RWPE1 (cell line): ENCODE measurements at places on chromosomes 16 and 17.

GRCh38 chr17:66448026-66448639, 145.7 kb downstream of the PRKCA start:
- no peak for DNase-seq

GRCh38 chr16:28951410-28951943, 740 bp downstream of the NFATC2IP start:
- DNase-seq: peak; percentile 46

GRCh38 chr16:19886073-19886941, 1.7 kb upstream of the GPRC5B start:
- peak; percentile 59 for DNase-seq

- no peak for DNase-seq
These were observed 16.5 kb upstream of the ZC3H18 start for GRCh38 chr16:88553739-88554138.

GRCh38 chr17:51079049-51079448, 41.6 kb downstream of the SPAG9 start:
- DNase-seq: peak; percentile 20

- DNase-seq: no peak
These were observed 32.0 kb upstream of the ENDOV start for GRCh38 chr17:80382956-80383355.

GRCh38 chr17:72465191-72466024, 344.6 kb downstream of the SOX9 start:
- DNase-seq: peak; percentile 91

DNA sequence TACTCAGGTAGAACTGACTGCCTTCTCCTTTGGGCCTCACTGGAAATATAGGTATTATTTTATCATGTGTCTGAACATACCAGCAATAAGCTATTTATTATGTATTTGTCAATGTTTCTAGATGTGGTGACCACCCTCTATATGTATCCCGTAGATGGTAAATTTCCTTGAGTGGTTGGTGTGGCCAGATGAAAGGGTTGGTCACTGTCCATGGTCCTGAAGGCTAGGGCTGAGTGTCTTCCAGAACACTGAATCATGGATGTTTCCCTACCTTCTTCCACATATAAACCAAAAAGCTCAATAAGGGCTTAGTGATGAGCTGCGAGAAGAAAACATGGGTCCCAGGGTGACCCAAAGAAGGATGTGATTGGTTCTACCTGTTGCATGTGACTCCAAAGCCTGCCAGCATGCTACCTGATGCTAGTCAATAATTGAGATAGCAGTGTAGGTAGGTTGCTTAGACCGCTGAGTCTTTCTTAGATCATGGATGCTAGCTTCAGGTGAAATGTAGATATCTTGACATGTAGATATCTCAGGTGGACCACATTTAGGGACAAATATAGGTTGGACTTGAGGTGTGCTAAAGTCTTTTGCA, 150.3 kb downstream of the ASIC2 start:
- DNase-seq: peak; percentile 59

GRCh38 chr16:81843243-81843582, 64.1 kb downstream of the PLCG2 start:
- DNase-seq: no peak

DNA sequence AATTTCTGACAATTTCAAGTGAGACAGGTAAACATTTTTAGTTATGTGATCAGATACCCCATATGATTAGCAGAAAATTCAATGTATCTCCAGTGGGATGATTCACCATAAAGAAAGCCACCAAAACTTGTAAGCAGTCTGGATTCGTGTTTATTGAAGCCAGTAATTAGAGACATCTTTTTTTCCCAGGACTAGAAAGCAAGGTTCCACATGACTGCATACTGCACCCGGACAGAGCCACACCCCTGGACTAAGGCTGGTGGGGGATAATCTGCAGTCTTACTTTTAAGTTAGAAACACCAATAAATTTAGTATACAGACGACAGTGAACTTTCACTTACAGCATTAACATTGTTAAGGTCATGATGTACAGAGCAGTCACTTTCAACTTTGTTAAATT, 24.2 kb upstream of the CMTM4 start:
- DNase-seq: no peak

GRCh38 chr16:70380248-70380918, 33.7 kb downstream of the DDX19A start:
- peak; percentile 67 for DNase-seq

DNA sequence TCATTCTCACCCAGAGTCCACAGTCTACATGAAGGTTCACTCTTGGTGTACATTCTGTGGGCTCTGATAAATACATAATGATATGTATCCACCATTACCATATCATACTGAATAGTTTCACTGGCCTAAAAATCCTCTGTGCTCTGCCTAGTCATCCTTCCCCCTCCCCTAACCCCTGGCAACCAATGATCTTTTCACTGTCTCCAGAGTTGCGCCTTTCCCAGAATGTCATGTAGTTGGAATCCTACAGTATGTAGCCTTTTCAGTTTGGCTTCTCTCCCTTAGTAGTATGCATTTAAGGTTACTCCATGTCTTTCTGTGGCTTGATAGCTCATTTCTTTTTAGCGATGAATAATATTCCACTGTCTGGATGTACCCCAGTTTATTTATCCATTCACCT, 101.3 kb downstream of the NOG start:
- no peak for DNase-seq

DNA sequence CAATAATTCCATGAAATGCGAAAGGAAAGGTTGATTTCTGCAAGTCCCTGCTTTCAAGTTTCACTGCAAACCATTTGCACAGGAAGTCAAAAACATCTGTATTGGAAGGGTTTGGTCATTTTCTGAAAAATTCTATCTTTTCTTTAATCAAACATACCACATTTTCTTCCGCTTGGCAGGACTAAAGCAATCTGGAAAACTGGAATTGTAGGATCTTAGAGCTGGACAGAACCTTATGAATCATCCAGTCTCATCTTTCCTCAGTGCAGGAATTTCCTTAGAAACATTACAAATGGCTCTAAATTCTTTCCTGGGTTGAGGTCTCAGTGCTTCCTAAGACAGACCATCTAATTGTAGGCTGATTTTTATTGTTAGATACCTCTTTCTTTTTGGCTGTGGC, 111.5 kb upstream of the ELAC2 start:
- DNase-seq: no peak

DNA sequence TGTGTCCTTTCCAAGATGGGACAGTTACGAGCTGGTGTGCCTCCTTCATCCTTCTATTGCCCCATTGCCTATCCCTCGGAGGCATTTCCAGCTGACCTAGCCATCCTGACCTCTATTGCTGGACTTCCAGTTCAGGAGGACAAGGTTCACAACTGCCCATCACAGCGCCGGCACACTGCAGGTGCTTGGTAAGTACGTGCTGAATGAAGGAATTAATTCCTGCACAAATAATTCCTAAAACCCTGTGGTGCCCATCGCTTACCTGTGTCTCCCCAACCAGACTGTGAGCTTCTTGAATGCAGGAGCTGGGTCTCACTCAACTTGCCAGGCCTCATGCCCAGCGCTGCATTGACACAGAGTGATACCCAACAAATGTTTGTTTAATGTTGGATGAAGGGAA, 13.0 kb downstream of the ALOX15B start:
- DNase-seq: no peak

- DNase-seq: peak; percentile 16
These were observed 27.4 kb upstream of the CACNA1H start for GRCh38 chr16:1125471-1125870.

- DNase-seq: peak; percentile 41
These were observed 47.7 kb downstream of the CFDP1 start for GRCh38 chr16:75385507-75386152.

DNA sequence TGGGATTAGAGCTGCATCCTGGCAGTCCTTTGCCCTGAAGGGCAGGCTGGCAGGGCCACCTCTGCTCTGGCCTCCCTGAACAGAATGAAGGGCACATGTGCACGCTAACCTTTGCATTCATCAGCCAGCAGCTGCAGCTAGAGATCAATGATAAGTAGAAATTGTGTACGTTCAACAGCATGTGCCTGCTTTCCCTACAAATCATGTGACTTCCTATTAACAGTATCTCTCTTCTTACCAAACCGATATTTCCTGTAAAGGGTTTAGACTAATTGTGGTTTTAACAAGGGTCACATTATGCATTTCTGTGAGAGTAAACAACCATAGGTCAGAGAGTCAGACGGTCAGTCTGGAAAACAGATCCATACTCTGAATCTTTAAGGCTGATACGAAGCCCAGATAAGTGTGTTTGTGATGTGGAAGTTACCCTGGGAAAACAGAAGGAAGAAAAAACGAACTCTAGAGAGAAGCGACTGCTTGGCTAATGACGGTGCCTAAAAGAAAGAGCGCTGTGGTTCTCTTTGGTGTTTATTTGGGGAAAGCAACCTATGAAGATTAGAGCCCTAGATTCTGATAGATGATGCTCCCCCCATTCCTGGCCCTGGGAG, 219.4 kb downstream of the MAF start:
- no peak for DNase-seq

GRCh38 chr17:28427371-28427770, 21.4 kb upstream of the SLC46A1 start:
- no peak for DNase-seq

DNA sequence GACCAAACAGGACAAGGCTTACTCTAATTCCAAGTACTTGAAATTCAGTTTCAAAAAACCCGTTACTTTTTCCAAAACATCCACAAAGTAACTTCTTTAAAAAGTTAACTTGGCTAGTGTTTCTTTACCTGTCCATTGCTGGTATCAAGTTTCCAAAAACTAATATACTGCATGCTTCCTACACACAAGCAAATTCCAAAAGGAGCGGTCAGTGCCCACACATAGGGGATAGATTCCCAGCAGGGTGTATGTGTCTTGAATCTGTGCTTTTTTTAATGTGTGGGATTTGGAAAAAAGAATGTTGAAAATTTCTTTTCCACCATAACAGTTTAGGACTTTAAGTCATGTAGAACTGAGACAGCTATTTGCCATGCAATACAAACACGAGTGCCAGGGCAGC, 367.8 kb upstream of the SOX9 start:
- no peak for DNase-seq

DNA sequence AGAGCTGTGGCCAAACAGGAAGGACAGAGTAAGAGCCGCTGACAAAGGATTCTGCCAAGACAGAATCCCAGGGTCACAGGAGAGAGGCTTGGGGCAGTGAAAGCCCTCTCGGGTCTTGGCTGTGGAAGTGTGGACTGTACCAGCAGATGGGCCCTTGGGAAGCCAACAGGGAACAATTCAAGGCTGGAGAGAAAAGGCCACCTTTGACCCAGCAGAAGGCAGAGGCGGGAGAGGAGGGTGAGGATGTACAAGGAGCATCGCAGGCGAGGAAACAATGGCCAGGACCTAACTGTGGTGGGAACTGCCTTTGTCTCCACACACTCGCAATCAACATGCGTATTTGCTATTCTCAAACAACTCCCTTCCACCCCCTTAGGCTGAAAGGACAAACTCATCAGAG, 15.7 kb downstream of the CARHSP1 start:
- DNase-seq: no peak

DNA sequence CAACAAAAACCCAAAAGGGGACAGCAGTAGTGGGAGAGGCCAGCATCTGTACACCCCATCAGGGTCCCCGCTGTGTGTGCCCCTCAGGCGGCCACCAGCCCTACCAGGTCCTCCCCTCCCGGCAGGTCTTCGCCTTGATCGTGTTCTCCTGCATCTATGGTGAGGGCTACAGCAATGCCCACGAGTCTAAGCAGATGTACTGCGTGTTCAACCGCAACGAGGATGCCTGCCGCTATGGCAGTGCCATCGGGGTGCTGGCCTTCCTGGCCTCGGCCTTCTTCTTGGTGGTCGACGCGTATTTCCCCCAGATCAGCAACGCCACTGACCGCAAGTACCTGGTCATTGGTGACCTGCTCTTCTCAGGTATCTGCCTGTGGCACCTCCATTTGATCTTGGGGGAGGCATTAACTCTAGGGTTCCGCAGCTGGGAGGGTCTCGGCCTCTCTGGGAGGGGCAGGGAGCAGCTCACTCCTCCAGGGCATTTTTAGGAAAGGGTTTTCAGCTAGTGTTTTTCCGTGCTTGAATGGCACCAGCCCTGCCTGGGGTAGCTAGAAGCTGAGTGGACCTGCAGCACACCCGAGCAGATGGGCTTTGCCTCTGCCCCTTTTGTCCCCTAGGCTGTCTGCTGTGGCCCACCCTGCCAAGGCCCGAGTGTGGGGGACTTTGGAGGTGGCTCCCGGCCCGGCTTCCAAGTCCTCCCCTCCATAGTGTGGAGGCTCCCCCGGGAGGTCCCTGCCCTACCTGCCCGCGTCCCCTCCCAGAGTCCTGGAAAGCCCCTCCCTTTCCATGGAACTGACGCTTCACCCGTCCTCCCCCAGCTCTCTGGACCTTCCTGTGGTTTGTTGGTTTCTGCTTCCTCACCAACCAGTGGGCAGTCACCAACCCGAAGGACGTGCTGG, 2.6 kb downstream of the SYNGR2 start:
- DNase-seq: no peak

DNA sequence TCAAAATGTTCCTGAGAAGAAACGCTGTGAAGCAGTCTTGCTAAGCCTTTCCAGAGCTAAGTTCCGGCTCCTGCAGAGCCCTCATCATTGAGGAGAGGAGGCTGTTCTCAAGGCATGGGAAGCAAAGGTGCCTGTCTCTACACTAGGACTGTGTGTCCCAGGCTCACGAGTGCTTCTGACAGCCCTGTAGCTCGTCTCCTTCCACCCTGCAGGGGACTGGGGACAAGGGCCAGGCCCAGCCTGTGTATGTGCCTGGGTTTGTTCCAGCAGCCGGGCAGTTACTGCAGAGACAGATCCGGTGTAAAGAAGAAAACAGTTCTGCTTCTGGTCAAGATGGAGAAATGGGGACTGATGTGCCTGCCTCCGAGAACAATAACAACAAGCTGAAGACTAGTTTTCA, 156.0 kb downstream of the ENGASE start:
- DNase-seq: no peak

GRCh38 chr16:4944333-4945281, 7.7 kb upstream of the PPL start:
- peak; percentile 96 for DNase-seq

GRCh38 chr17:45229681-45230409, 8.2 kb downstream of the FMNL1 start:
- no peak for DNase-seq

DNA sequence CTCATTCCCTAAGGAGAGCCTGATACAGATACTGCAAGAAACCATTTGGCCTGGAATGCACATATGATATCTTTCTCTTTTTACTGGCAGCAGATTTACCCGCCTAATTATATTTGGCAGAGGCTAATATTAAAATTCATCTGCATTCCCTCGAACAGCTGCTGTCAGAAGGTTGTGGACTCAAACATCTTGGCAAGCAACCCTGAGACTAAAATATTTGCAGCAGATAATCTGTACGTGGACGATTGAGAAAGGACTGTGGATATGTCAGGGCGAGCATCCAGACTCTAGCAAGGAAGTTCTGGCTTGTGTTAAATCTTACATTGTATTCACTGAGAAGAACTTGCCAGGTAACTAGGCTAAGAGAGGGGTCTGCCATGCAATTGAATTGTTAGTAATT, 65.2 kb downstream of the SNX20 start:
- no peak for DNase-seq

DNA sequence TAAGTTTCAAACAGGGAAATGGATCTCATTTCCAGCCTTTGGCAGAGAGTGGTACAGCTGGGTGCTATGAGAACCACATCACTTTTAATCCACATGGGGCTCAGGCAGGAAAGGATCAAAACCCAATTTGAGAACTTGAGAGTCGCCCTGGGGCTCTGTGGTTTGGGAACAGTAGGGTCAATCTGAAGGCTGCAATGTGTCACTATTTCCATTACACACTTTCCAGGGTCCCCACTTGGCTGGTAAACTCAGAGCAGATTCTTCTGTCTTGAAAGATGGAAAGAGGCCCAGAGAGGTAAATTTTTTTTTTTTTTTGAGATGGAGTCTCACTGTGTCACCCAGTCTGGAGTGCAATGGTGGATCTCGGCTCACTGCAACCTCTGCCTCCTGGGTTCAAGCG, 6.7 kb upstream of the HIGD1B start:
- no peak for DNase-seq

- DNase-seq: no peak
These were observed 39.4 kb downstream of the SLC47A1 start for GRCh38 chr17:19573075-19573474.
